ENCODE measurements at places on chromosomes 7 and 10. TPM values are rescaled to one million over a fixed set of nuclear protein-coding genes. Genes with fewer than 3 reads are reported as not detected.

PDE6C gene
- total RNA-seq, result not detected

FUOM gene
- 21.7 TPM for total RNA-seq

GRM3 gene
- total RNA-seq, result 0.46 TPM

DNA sequence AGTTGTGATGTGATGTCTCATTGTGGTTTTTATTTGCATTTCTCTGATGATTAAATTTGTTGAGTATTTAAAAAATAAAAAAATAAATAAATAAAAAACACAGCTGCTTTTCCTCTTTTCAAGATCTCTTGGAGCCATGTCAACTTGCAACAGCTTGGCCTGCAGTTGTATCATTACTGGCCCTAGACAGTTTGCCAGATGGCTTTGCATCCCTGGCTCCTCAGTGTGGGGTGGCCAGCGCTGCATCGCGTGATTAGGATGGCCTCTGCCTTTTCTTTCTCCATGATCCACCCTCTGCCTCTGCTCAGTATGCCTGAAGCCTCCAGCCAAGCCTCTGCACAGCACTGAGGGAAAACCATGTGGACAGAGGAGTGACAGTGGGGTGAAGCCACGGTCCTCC lies 96.8 kb downstream of the PPP1R3C start:
- no peak for DNase-seq

DNA sequence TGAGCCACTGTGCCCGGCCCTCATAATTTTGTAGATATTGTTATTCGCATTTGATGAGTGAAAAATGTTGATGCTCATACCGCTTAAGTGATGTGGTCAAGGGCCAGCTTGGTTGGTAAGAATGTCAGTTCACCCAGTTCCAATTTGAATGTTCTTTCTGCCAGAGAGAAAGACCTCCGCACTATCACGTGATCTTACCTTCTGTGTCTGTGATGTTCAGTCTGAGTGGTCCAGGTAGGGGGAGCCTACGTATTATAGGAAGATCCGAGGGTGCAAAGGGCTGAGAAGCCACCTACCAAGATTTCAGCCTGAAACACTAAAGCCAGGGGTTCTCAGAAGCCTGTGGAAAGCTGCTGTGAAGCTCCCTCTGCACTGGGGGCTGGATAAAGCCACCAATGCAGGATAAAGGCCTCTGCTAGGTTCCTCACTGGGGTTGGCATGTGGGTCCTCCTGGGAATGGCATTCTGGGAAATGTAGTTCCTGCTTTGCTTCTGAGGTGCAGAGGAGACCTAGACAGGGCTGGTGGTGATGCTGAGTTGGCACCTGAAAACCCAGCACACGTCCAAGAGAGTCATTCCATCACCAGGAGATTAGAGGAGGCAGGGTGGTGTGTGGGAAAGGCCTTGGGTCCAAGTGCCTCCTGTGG lies 64.7 kb upstream of the AOAH start:
- no peak for DNase-seq

DNA sequence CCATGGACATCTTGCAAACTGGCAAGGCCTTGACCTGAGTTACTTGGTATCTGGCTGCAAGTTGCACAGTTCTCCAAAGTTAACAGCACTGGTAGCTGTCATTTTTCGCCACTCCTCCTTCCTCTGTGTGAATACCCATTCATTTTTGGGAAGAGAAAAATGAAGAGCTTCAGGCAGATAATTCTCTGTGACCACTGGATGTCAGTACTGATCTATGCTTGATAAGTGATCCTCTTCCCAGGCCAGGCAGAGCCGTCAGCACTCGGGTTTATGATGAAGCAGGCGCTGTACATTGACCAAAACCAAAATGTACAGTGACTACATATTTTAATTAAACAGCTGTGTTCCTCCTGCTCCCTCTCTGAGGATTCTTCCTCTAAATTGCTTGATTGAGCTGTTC lies 55.9 kb upstream of the PDZD8 start:
- no peak for DNase-seq

DNA sequence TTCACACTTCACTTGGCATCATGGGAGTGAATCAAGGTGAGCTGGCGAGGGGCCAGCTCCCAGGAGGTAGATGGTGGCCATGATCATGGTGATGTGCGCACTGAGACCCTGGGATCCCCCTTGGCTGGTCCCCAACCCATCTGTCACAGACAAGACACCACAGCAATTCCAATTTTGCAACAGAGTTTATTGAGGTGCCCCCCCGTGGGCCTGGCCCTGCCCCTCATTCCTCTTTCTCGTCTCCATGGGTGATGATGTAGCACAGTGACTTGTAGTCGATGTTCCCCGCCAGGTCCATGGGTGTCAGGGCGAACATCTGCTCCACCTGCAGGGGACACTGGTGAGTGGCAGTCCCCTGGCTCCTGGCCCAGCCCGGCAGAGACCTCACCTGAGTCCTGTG lies 2.4 kb downstream of the MYL7 start:
- no peak for DNase-seq

DNA sequence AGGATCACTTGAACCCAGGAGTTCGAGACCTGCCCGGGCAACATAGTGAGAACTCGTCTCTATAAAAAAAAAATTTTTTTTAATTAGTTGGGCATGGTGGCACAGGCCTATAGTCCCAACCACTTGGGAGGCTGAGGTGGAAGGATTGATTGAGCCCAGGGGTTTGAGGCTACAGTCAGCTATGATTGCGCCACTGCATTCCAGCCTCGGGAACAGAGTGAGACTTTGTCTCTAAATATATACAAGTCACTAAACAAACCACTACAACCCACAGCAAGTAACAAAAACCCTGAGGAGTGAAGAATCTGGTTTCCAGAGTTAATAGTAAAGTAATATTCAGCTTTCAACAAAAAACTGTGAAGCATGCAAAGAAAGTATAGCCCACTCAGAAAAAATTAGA lies 32.7 kb upstream of the HHEX start:
- DNase-seq, result no peak

DNA sequence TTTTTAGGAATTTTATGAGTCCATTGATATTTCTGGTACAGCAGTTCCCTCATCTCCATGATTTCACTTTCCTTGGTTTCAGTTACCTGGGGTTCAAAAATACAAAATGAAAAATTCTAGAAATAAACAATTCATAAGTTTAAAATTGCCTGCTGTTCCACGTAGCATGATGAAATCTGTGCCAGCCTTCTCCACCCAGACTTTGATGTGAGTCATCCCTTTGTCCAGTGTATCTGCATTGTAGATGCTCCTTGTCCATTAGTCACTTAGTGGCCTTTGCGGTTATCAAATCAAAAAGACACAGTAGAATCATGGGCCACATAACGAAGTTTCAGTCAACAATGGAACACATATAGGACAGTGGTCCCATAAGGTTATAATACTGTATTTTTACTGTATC lies 286.9 kb downstream of the PTEN start:
- no peak for DNase-seq

DNA sequence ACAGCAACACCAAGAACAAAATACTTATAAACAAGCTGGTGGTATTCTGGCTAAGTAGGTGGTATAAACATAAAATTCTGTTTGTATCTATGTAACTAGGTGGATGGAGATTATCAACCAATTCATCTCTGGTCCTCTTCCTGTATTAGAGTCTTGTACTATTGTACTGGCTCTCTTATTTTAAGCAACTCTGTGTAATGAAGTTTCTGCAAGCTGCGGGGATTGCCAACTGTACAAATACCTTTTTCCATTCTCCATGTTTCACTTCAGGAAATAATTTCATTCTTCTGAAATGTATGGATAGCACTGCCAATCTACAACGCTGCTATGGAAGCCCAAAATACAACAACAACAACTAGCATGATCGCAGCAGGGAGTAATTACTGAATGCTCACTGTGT lies 44.8 kb downstream of the JAZF1 start:
- DNase-seq, result no peak

GRCh38 chr7:95598511-95598910 lies 2.2 kb upstream of the PDK4 start:
- no peak for DNase-seq

DNA sequence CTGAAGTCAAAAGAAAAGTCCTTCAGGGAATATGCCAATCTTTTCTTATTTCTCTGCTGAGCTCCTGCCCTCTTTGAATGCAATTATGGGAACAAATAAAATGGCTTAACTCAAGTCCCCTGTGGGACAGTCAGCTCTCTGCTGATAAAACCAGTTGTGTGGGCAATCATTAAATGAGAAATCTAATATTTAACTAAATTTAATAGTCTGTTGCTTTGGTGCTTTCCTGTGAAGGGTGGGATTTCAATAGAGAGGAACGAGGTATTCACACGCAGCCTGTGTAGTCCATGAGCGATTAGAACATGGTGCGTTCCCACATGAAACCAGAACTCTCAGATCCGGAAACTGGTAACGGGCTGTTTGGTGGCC lies 138.4 kb downstream of the PAXIP1 start:
- DNase-seq, result no peak

- DNase-seq, result no peak
Observed at GRCh38 chr7:48250441-48250951, 79.2 kb downstream of the ABCA13 start.

Data from type B pancreatic cell (in vitro differentiated cells).